KG1 (cell line): ENCODE measurements at places on chromosomes 6 and 20.

DNA sequence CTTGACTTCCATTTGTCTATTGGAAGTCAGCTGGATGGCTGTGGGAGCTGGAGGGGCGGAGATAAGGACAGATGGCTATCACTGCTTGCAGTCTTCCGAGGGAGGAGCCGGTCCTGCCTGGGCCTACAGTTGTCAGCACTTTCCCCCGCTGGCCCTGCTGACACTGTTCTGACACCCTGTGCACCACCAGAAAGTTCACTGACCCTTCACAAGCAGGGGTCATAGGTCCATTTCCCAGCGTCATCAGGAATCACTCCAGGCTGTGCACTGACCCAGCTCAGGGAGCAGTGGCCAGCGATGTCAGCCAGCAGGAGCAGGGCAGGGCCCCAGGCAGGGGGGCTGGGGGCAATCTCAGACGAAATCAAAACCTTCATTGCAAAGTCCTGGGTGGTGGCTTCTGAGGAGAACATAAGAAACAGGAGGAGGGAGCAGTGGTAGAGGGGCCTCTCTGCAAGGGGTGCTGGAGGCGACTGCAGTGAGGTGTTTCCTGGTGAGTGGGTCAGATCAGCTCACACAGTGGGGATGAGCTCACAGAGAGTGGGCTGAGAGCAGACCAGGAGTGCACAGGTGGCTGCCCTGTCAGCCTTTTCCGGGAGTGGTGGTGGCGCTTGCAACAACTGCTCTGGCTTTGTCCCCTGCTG is 26.5 kb upstream of the PLEKHG1 start:
- no peak for DNase-seq

- no peak for DNase-seq
Observed at GRCh38 chr20:48774696-48775095, 53.1 kb downstream of the PREX1 start.

DNA sequence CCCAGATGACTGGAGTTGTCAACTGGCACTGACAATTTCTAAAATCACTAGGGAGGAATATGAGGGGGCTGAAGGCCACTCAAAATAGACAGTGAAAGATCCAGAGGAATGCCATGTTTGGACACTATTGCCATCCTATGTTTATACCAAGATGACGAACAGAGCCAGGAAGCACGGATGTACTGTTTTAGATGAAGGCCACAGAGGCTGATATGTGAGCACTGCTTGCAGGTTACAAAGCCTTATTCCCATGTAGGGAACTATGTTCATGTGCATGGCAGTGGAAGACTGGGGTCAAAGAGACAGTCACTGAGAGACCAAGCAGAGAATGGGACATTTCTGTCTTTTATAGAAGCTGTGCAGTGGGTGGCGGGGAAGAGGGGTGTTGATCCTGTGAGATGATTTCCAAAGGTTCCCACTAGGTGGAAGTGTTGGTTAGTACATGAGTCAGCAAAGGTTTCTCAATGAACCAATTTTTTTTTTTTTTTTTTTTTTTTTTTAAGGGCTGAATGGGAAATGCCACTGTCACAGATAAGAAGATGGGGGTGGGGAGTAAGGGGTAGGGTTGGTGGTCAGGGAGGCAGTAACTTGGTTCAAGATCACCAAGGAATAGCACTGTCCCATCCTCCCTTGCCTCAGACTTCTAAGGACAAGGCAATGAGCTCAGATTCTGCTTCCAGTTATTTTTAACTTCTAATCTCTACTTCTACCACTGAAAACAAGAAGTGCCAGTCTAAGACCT is 46.7 kb upstream of the MOCS1 start:
- peak; percentile 2 for DNase-seq

GRCh38 chr20:48809673-48810072 is 18.1 kb downstream of the PREX1 start:
- no peak for DNase-seq

- DNase-seq: no peak
Observed at GRCh38 chr6:169940481-169941271, 189.3 kb downstream of the ERMARD start.

- DNase-seq: no peak
Observed at GRCh38 chr6:108904741-108905140, 56.5 kb downstream of the ARMC2 start.

GRCh38 chr6:124799638-124800037 is 162.6 kb upstream of the RNF217 start:
- DNase-seq: no peak
